Activated T-cell treated with anti-CD3 and anti-CD28 coated beads for 4 hours (primary cell): ENCODE measurements at places on chromosomes 6 and 20.

GRCh38 chr20:56626367-56627121, 2.6 kb upstream of the TFAP2C start:
- no peak for DNase-seq

DNA sequence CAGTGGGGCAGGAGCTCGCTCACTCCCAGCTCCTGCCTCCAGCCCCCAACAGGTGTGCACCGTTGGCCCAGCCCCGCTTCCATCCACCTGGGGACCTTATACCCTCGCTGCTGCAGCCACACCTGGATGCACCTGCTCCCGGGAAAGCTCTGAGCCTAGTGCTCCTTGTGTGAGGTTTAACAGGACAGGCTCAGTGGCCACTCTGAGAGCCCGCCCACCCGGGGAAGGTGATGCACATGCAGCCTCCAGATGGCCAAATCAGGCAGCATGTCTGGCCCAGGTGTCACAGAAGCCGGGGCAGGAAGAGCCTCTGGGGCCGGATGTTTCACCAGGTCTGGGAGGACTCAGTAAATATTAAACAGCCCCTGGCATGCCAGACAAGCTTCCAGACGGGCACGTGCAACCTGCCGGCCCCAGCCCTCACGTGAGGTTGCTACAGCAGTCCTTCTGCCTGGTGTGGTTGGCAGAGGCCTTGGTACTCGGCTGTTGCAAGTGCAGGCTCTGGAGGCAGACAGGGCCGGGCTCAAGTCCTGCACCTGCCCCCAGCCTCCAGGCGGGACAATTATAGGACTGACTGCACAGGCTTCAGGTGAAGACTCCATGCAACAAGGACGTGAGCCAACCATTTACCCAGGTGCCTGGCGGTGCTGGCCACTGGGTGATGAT, 66.9 kb downstream of the RIPOR3 start:
- no peak for DNase-seq

DNA sequence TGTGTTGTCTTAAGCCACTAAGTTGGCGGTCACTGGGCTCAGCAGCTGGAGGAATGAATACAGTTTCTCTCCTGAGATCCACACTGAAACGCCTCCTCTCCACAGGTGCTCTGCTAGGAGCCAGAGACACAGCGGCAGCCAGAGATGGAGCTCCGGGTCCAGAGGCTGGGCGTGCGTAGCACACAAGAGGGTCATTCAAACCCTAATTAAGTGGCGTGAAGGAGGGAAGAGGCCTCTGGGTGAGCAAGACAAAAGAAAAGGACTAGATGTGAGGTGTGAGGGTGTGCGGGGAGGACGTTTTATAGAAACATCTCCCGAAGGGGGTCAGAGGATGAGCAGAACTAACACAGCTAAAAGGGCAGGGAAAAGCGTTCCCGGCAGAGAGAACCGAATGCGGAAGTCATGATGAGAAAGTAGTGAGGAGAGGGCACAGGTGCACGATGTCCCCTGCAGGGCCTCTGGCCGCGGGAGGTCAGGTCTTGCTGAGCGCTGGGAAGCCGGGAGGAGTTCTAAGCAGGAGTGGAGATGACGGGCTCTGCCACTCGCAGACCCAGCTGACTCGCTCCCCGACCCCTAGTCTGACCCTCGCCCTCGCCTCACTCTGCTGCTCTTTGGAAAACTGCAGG, 54.4 kb downstream of the BMP7 start:
- DNase-seq, result no peak

GRCh38 chr20:50655311-50655880, 35.9 kb downstream of the RIPOR3 start:
- DNase-seq, result no peak

DNA sequence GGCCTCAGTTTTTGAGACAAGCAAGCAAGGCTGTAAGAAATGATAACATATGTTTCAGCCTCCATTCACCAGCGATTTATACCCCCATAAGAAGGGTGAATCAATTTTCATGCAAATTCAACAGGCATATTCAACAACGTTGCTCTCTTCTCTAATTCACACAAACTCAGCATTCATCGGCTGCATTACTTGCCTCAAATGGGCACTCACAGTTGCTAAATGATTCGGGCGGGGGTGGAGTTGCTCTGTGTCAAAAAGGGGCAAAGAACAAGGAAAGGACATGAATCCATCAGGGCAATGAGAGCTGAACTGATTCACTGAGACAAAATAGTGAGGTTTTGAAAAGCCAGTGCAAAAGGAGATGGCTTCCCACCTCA, 9.0 kb downstream of the MOXD1 start:
- no peak for DNase-seq

GRCh38 chr20:61924858-61925554, 140.7 kb downstream of the TAF4 start:
- DNase-seq, result no peak

DNA sequence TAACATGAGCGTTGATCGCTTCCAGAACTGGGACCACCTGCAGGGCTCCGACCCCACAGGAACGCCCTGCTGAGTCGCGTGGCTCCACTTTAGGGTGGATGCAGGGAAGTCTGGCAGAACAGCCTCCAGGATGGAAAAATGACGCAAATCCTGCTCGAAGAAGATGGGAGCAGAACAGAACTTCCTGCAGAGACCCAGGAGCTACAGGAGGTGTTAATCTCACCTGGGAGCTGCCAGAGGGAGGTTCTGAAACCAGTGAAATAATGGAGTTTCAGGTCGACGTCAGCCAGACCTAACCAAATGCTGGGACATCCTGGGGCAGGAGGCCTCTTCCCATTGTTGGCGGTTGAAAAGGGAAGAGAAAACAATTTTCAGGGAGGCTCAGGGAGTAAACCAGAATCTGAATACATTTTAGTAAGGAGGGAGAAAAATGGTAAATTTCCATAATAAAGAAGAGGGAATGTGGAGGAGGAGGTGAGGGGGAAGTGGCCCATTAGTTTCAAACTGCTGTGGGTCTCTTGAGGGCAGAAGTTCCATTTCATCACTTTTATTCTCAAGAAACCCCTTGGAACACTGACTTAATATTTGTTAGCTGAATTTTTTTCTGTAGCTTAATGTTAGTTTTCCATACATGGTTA, 558.4 kb upstream of the CDH4 start:
- DNase-seq, result no peak

DNA sequence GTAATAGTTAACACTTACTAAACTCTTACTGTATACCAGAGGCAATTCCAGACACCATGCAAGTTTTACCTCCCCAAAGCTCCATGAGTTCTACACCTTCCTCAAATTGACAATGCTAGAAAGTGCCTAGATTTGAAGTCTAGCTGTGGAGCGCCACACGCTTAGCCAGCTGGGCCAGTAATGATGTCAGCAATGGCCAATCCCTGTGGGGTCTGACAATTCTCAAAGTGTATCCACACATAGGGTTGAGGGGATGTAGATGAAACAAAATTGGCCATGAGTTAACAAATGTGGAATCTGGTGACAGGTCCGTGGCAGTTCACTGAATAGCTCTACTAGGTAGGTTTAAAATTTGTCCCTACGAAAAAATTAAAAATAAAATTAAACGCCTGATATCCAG, 1.3 kb downstream of the ZNF343 start:
- no peak for DNase-seq

DNA sequence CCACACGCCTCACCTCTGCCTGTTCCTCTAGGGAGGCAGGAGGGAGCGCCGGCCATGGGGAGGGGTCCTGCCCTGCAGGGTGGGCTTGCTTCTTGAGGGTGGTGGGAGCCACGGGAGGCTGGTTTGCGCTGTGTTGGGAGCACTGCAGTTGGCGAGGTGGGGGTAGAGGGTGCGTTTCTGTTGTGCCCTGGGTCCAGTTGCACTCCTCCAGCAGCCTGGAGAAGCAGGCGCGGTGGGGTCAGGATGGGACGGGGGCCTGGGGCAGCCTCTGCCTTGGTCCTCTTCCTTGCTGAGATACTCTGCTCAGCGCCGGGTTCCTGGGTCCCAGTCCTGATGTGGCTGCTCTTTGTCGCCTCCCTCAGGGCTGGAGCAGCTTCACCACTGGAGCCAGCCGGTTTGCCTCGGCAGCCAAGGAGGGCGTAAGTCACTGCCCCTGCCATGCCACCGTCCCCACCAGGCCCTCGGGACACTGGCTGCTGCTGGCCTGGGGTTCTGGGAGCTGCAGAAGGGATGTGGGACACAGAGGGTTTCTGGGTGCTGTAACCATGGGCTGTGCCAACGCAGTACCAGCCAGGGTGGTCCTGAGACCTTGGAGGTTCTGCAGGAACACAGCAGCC, 8.4 kb downstream of the ARFGAP1 start:
- DNase-seq, result no peak

- no peak for DNase-seq
Measured at GRCh38 chr6:29531668-29532067, 27.9 kb downstream of the UBD start.

DNA sequence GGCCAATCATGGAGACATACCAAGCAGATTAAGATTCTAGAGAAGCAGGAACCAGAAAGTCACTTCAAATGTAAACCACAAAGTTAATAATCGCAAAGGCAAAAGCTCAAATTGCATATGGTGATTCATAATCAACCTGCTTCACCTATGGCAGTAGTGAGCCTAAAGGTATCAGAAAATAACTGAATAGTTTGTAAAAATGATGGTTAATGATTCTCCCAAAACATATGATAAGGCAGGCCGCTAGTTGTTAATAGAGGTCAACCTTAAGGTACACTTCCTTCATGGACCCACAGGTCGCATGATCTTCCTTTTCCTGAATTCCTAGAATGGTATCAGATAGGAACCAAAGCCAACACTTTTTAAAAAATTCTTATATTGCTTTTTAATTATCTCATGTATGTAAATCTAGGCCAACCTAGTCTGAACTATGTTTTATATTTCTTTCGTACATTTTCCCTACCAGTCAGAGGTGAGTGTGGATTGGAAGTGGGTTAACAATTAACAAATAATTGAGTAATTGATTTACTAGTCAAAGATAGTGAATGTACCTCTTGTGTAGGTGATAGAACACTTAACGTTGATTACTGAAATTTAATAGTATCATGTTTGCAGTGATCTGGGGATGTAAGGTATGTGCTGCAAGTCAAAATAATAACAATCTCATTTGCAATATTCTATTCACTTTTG, 16.4 kb downstream of the TAAR2 start:
- no peak for DNase-seq

DNA sequence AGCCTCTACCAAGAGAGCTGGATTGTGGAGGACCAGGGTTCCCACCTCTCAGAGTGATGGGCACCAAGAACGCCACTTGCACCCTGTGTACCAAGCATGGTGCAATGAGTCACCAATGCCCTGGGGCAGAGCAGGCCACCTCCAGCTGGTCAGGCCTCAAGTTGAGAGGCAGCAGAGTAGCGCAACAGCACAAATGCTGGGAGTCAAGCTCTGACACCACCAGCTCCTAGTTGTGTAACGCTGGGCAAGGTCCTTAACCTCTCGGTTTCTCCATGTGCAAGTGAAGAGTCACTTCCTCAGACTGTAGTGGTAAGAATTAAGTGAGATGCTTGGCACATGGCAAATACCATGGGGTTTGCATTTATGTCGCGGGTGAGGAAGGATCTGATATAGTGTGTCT, 25.6 kb downstream of the GFOD1 start:
- no peak for DNase-seq

DNA sequence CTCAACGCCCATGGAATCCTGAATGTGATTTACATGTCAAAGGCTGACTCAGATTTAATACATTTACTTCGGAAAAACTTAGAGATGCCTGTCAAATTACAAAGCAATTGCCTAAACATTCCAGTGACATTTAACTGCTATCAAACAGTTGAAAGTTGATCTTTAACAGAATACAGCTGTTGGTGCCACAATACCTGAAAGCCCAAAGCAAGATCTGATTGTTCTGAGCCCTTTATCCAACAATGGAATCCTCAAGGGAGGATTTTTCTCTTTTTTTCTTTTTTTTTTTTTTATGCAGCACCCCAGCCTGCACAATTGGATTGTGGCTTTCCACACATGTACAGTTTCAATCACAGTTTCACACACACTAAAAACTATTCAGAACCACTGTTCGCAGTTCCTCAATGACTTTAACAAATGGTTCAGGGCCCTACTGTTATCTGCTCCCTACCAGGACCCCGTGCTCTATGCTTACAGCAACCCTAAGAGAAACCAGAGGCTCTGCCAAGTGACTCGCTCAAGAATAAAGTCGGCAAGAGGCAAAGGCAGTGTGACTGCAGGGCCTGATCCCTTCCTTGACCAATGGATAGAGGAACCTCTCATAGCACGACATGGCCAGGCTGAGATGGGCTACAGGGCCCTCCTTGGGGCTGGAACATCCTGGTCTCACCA, 33.3 kb downstream of the EPB41L2 start:
- DNase-seq, result no peak

GRCh38 chr6:150191809-150192208, 49.0 kb downstream of the PPP1R14C start:
- DNase-seq, result no peak

- DNase-seq, result no peak
Measured at GRCh38 chr6:143123081-143123480, 62.4 kb downstream of the AIG1 start.

DNA sequence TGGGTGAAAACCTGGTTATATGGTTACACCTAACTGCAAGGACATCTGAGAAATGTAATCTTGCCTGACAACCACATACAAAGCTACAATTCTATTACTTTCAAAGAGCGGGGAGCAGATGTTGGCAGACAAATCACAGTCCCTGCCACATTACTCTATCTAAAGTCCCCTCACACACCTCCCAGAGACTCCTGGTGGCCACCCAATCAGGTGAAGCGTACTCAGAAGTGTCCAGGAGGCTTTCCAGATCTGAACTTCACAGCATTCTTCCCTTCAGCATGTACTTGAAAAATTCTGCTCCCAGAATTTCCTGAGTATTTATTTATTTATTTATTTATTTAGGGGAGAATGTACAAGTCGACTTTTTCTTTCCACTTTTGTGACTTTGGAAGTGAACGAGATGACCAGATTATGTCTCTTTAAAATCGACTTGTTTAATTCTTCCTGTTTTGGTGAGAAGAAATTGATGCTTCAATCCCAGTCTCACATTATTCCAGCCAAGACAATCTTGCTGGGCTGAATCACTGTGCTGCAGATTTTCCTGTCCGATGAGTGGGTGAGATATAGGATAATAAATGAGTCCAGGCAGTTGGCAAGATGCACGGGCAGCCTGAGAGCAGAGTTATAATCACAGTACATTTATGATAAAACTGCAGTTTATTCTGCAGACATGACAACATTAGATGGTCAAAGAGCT, 46.9 kb upstream of the POPDC3 start:
- DNase-seq, result no peak

GRCh38 chr6:43052842-43053544, 658 bp downstream of the CUL7 start:
- no peak for DNase-seq

- no peak for DNase-seq
Measured at GRCh38 chr20:17504066-17504897, 26.9 kb downstream of the BFSP1 start.

DNA sequence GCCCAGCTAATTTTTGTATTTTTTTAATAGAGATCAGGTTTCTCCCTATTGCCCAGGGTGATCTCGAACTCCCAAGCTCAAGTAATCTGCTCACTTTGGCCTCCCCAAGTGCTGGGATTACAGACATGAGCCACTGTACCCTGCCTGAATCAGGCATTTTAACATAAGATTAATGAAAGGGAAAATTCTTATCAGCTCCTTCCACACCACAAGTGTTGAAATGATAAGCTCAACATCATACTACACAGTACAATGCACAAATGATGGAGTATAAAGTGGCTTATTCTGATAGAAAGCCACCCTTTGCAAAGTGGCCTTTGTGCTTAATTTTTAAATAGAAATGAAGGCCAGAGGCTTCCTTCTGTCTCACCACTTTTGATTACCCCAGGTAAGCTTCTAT, 71.3 kb upstream of the MCHR2 start:
- no peak for DNase-seq
